ENCODE measurements at places on chromosomes 13 and 19.

- DNase-seq: no peak
Observed at GRCh38 chr19:29964171-29964570, 22.1 kb downstream of the URI1 start.

- DNase-seq: no peak
Observed at GRCh38 chr19:944171-944567, 18.3 kb downstream of the ARID3A start.

DNA sequence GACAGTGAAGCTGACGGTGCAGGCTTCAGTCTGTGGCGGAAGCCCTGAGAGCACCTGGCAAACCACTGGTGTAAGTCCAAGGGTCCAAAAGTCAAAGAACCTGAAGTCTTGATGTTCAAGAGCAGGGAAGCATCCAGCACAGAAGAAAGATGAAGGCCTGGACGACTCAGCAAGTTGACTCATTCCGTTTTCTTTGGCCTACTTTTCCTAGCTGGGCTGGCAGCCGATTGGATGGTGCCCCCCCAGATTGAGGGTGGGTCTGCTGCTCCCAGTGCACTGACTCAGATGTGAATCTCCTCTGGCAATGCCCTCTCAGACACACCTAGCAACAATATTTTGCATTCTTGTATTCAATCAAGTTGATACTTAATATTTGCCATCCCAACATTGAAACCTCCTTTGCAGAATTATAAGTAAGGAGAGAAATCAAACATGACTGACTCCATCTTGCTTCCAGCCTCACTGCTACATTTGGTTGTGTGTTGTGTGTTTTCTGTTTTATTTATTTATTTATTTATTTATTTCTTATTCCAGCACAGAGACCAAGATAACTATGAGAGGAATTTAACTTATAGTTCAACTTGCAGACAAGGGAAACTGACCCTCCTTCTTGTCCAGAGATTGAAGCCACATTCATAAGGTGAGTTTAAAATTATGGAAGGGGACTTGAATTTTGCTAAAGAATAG lies 32.8 kb downstream of the IGFL2 start:
- DNase-seq: no peak

- DNase-seq: no peak
Observed at GRCh38 chr13:45073809-45074208, 46.5 kb upstream of the GTF2F2 start.

- no peak for DNase-seq
Observed at GRCh38 chr19:48391100-48392005, at the start of gene KDELR1. TSS of gene KDELR1 (minus strand) at chr19:48391551. CDS start at chr19:48391358, 193 bp downstream.

- no peak for DNase-seq
Observed at GRCh38 chr19:30053558-30053957, 111.5 kb downstream of the URI1 start.

- no peak for DNase-seq
Observed at GRCh38 chr13:81318231-81319019, 977.5 kb upstream of the SPRY2 start.

- DNase-seq: no peak
Observed at GRCh38 chr13:40530961-40531360, 135.5 kb downstream of the FOXO1 start.

DNA sequence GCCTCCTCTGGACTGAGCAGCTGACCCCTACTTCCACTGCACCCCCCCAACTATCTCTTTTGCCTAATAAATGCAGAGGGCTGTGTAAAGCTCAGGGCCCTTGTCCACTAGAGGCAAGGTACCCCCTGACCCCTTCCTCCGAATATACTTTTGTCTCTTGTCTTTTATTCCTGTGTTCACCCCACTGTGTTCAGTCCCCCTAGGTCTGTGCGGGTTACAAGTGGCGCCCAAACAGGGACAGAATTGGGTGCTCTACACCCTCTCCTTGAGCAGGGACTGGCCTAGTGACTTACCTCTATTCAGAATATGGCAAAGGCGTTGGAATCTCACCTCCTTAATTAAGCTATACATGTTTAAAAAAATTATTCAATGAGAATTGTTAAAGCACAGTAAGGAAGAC lies 15.0 kb downstream of the ZNF350 start:
- no peak for DNase-seq

DNA sequence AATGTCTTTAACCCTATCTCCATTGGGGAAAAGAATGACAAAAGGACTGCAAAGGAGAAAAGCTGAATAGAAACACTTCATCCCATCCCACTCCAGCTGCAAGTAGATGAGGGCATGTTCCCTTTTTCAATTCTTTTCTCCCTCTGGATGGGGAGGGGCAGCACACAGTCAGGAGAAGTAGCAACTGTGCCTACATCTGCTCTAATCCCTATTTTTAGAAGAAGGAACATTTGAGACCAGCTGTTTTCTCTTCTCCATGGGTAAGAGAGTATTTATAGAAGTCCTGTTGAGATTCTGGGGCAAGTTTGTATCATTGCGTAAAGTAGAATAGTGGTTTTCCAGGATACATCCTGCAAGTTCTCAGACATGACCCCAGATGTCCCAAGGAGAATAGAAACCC lies 9.3 kb upstream of the GTF3A start:
- DNase-seq: no peak

GRCh38 chr13:106232681-106233080 lies 302.8 kb downstream of the EFNB2 start:
- DNase-seq: no peak
